Ovary (tissue), 10 donors: ENCODE measurements at places on chromosomes 7 and 10. TPM values are rescaled to one million over a fixed set of nuclear protein-coding genes. Genes with fewer than 3 reads are reported as not detected.

DNA sequence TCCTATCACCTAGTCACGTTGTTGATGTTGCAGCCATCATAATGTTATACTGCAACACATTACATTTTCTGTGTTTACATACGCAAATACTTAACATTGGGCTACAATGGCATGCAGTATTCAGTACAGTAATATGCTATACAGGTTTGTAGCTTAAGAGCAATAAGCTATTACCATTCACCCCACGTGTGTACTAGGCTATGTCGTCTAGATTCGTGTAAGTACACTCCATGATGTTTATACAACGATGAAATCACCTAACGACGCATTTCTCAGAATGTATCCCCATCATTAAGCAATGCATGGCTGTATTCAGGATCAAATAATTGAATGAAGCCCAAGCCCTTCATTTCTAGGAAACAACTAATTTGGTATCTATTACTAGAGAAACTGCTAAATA, 43.4 kb upstream of the C1GALT1 start:
- peaks cover 2% of the 10 kb centered on the region for H3K4me1 ChIP-seq
- H3K36me3 ChIP-seq = no peaks in the 10 kb centered on the region
- no peak for DNase-seq
- H3K27ac ChIP-seq = no peak overlapping the region
- H3K4me3 ChIP-seq = no peak overlapping the region

DNA sequence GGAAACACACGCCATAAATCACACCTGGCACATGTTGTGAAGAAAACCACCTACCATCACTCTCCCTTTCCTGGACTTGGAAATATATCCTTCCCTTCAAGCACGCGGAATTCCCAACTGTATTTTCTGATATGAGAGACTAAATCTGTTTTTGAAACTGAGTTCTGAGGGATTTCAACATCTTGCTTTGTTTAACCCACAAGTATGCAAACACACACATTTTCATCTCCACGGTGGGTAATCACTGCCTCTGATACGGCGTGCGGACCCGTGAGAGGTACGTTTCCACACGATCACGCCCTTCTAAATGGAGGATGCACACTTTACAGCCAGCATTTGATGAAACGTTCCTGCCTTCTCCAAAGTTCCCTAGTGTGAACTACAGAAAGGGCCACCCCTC, 83.4 kb downstream of the ZRANB1 start:
- peak overlapping the region; percentile 48 for H3K27ac ChIP-seq
- H3K4me3 ChIP-seq = no peak overlapping the region

- no peaks in the 10 kb centered on the region for H3K4me1 ChIP-seq
- no peak overlapping the region for H3K27ac ChIP-seq
- no peaks in the 10 kb centered on the region for H3K27me3 ChIP-seq
Measured at GRCh38 chr10:1545524-1545923, 191.8 kb downstream of the ADARB2 start.

GRCh38 chr7:89238156-89238555, 442.6 kb upstream of the TEX47 start:
- H3K27ac ChIP-seq = no peak overlapping the region
- no peak for DNase-seq
- no peak overlapping the region for H3K4me3 ChIP-seq
- H3K4me1 ChIP-seq = peaks cover 2% of the 10 kb centered on the region
- H3K27me3 ChIP-seq = no peaks in the 10 kb centered on the region

DNA sequence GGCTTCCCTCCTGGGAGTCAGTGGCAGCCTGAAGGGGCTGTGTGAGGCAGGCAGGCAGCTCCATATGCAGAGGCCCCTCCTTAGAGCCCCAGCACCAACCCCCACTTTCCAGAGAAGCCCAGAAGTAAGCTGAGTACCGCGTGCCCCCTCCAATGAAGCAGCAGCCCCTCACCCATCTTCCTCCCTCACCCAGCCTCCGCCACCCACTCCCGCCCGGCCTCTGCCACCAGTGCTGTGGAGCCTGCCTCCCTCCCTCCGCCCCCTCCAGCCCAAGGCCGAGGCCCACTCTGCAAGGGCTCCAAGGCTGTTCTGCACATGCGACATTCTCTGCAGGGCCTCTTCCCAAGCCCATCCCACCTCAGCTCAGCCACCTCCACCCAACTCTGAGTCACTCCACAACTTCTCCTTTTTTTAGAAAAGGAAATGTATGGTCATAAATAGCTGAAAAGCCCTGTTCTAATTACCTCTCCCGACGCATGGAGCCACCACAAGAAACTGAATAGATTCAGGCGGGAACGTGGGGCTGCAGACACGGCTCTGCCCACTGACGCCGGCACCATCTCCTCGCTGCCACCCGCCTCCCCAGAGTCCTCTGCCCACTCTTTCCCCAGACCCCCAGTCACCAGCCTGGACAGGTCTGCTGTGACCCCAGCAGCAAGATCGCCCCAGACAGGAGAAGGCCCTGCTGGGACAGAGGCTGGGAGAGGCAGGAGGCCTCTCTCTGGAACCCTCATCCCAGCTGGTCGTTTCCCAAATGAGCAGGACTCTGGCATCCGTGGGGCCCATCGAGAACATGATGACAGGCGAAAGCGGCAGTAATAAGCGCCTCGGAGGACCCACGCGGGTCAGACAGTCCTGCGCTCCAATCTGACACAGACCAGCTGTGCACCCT, 213.9 kb downstream of the MAD1L1 start:
- H3K27ac ChIP-seq = no peak overlapping the region
- no peak for DNase-seq
- H3K4me3 ChIP-seq = no peak overlapping the region
- H3K27me3 ChIP-seq = no peaks in the 10 kb centered on the region
- peaks cover 11% of the 10 kb centered on the region for H3K4me1 ChIP-seq

DNA sequence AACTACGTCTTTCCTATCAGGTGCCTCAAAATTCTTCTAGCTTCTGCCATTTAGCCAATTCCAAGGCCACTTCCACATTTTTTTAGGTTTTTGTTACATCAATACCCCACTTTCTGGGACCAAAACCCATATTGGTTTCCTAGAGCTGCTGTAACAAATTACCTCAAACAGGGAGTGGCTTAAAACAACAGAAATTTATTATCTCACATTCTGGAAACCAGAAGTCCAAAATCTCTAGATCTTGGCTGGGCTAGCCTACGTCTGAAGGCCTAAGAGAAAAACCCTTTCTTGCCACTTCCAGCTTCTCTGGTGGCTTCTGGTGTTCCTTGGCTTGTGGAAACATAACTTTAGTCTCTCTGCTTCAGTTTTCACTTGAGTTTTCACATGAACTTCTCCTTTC, 85.1 kb upstream of the BMPER start:
- H3K4me1 ChIP-seq = peaks cover 1% of the 10 kb centered on the region
- H3K36me3 ChIP-seq = no peaks in the 10 kb centered on the region
- DNase-seq = no peak
- no peak overlapping the region for H3K4me3 ChIP-seq
- no peaks in the 10 kb centered on the region for H3K27me3 ChIP-seq
- no peak overlapping the region for H3K27ac ChIP-seq

- H3K27ac ChIP-seq = no peak overlapping the region
- H3K4me3 ChIP-seq = no peak overlapping the region
- no peak for DNase-seq
- peaks cover 2% of the 10 kb centered on the region for H3K4me1 ChIP-seq
- H3K27me3 ChIP-seq = no peaks in the 10 kb centered on the region
Measured at GRCh38 chr7:66050337-66050957, 25.2 kb upstream of the ASL start.

CPXM2 gene
- total RNA-seq = 11.6 TPM

GRCh38 chr10:31867646-31868045, 61.0 kb downstream of the ARHGAP12 start:
- no peaks in the 10 kb centered on the region for H3K36me3 ChIP-seq
- no peaks in the 10 kb centered on the region for H3K27me3 ChIP-seq
- no peak overlapping the region for H3K4me3 ChIP-seq
- H3K27ac ChIP-seq = no peak overlapping the region
